Gastrocnemius medialis (tissue), 4 donors: ENCODE measurements at places on chromosomes 2 and 18. TPM values are rescaled to one million over a fixed set of nuclear protein-coding genes. Genes with fewer than 3 reads are reported as not detected.
A peak's percentile ranks its signal among the peaks of the same experiment; 100 is the strongest.

DNA sequence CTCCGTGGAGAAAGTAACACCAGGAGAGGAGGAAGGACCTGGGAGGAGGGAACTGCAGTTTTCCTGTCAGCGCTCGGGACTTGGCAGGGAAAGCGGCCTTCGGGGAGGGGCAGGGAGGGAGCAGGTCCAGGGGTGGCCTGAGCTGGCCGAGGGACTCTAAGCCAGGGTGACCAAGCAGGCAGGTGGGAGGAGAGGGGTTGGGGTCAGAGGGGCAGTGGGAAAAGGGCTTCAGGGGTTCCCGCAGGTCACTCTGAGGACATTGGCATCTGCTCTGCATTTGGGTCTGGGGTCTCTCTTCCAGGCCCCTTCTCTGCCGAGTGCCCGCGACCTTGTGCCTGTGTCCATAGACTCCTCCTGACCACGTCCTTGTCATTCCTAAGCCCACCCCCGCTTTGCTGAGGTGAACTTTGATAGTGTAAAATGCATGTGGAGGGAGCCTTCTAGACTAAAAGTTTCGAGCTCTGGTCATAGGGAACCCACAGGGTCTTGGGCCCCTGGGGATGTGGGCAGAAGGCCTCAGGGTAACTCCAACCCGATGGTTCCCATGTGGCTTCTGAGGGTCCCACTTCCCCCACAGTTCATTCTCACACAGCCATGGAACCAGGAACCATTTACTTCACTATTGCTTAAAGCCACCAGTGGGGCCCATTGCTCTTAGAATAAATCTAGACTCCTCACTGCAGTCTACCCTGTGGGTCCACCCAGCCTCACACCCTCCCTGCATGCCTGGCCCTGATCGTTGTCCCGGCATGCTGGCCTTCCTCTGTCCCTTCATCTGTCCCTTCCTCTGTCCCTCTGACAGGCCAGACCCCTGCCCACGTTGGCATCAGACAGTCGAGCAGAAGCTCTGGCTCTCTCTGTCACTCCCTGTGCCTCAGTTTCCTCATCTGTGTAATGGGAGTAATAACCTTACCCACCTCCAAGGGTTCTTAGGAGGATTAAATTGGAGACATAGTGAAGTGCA is 229.2 kb downstream of the SEPTIN10 start:
- no peak for DNase-seq

DNA sequence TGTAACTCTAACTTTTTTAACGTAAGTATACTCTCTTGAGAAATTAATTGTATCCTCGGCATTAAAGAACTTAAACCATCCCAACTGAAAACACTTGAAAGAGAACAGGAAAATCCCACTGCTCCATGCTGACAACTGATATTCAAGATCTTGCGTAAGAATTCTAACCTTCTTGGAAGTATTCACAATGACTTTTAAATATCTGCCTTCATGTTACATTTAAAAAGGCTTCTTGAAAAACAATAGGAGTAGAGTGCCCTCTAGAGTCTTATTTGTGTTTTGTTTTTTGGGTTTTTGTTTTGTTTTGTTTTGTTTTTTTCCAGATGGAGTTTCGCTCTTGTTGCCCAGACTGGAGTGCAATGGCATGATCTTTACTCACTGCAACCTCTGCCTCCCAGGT is 65.4 kb upstream of the DNAJC10 start:
- no peak for DNase-seq

Gene GBX2
- not detected for total RNA-seq

Gene ARHGAP28
- total RNA-seq: 7.5 TPM

GRCh38 chr2:68290901-68291300 is 28.8 kb downstream of the CNRIP1 start:
- DNase-seq: peak; percentile 52

Gene OTX1
- not detected for total RNA-seq

DNA sequence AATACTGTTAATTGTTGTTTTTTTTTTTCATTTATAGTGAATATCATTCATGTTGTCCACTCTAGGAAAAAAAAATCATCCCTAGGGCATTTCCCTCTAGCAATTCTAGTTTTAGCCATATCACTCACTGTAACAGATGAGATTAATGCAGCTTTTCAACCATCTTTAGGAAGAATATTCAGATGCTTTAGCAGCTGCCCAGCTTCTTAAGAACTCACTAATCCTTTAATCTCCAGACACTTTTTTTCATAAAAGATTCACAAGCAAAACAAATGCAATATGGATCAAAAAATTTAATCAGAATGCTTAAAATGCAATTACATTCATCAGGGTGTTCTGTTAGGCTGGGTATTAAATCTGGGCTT is 692.6 kb downstream of the ERBB4 start:
- no peak for DNase-seq

- no peak for DNase-seq
These were observed 138.7 kb upstream of the RBMS1 start for GRCh38 chr2:160632084-160632975.

- DNase-seq: no peak
These were observed 47.9 kb downstream of the ADD2 start for GRCh38 chr2:70720124-70720523.
